HS-27A (cell line): ENCODE measurements at places on chromosomes 11 and 22.

DNA sequence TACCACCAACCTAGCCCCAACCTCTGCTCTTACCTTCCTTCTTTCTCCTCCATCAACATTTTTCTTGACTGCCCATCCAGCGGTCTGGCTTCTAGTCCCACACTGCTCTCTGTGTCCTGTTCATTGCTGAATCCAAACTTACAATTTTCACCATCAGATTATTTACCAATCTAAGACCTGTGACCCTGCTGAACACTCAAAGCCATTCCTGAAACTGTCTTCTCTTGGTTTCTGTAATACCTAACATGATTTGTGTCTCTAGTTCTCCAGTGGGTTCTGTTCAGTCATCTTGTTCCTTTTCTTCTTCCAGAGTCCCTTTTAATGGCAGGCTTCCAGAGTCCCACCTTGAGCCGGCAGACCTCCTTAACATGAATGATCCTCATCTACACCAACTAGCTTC is 24.1 kb downstream of the RRAS2 start:
- DNase-seq, result no peak

- no peak for DNase-seq
Measured at GRCh38 chr11:108549319-108549885, 44.2 kb downstream of the EXPH5 start.

DNA sequence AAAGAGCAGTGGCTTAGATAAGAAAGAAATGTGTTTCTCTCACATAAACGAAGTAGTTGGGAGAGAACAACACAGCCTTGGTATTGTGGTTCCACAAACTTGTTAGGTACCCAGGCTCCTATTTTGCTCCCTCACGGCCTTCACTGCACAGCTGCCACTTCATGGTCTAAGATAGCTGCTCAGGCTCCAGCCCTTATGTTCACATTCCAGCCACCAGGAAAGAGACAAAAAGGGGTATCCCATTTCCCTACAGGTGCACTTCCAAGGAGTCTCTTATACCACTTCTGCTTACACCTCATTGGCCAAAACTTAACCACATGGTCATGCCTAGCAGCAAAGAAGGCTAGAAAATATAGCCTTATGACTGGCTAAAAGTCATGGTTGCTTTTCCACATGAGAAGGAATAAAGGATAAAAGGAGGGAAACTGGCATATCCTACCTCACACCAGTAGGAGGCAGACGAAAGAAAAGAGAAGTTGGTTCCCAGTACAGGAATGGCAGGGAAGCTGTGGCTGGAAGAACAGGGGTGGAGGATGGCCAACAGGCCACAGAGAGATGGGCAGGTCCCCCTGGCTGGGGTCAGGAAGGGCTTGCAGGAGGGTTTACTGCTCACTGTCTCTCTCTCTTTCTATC is 5.4 kb upstream of the HDHD5 start:
- DNase-seq, result no peak

DNA sequence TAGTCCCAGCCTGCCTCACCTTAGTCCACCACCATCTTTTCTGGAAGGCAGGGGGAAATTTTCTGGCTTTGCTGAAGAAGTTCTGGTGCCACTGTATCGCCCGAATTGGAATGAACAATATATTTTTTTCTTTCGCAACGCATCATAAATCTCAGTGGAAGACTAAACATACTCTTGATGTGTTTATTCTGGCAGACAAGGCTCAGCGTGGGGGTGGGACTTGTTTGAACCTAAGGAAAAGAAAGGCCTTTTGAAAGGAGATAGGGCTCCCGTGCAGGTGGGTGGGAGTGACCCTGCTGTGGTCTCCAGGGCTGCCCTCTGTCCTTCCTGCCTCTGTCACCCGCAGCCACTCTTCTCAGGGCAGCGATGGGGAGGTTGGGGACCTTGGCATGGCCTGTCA is 42.5 kb downstream of the CD82 start:
- no peak for DNase-seq

DNA sequence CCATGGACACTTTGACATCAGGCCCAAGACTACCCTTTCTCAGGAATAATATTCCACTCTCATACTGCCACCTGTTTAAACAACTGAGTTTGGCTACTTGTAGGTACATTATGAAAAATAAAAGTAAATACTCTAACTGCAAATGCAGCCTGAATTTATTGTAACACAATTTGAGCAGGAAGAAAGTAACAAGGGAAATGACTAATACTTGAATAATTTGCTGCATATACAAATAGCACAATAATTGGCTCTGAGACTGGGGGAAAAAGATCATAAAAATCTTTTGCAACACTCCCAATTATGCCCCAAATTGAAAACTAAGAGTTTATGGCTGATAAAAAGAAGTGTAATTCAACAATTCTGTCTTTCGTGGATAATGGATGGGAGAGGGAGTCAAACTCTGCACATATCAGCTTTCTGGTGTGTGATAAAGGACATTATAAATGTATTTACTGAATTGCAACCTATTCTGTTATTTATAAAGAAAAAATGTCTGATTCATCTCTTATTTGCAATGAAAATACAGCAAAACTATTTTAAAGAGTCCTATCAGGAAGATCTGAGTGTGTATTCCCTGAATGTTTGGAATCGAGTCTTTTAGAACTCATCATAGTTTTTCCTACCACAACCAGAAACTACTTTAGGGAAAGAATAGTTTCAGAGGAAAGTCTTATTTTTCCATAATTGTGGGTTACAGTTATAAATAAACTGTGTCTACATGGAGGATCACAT is 359.0 kb downstream of the JRKL start:
- DNase-seq, result no peak

GRCh38 chr11:80593648-80594374 is 1153.0 kb upstream of the TENM4 start:
- DNase-seq, result peak; percentile 76

GRCh38 chr11:32830413-32830738 is 649 bp downstream of the PRRG4 start:
- DNase-seq, result no peak

GRCh38 chr11:84922836-84923235 is 704.3 kb downstream of the DLG2 start:
- no peak for DNase-seq
